ENCODE measurements at places on chromosomes 3 and 15.
A peak's percentile ranks its signal among the peaks of the same experiment; 100 is the strongest.

GRCh38 chr3:908839-909238 lies 184.0 kb upstream of the CNTN6 start:
- DNase-seq: no peak

DNA sequence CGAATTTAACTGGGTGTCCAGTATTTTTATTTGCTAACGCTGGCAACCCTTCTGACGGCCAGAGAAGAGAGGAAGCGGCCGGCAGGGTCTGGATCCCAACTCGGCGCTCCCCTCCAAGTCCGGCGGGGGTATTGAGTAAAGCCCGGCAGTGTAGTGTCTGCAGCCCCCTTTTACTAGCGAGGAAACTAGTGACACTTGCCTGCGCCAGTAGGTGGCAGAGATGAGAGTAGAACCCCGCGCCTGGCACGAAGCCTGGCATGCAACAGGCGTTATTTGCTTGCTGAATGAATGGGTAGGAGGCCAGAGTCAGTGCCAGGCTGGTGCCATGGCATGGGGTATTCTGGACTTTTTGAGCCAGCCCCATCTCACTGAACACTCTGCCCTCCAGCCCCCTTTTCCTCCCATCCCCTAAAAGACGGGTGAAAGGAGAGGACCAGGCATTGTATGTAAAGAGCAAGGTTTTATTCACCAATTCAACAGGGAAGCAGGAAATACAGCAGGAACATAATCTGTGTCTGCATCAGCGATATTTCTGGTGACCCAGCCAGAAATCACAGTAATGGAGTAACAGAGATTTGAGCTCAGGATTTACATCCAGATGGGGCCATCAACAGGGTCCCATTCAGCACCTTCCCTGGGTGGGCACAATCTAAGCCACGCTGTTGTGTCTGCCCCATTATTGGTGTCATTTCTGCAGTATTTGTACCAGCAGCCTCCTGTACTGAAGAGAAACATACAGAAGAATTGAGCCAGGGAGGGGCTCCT lies 788 bp upstream of the WDR73 start:
- peak; percentile 54 for DNase-seq

GRCh38 chr3:53795176-53795575 lies 51.0 kb downstream of the CHDH start:
- DNase-seq: no peak

- DNase-seq: no peak
These were observed 29.3 kb downstream of the PPP2R3A start for GRCh38 chr3:135994708-135995337.

DNA sequence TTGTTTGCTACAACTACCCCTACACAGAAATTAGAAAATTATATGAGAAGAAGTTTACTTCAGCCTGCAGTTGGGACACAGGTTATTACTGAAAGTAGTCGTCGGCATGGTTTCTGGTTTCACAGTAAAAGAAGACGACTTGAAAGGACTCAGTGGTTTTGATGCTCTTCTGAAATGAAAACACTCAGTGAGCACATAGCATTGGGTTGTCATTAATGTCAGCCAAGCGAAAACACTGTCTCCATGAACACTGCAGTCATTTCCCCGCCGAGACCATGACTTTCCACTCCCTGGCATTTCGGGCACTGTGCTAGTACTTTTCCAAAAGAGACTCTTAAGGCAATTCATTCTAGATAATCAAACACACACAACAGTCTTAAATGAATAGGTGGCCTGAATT lies 69.2 kb upstream of the ICE2 start:
- DNase-seq: no peak

DNA sequence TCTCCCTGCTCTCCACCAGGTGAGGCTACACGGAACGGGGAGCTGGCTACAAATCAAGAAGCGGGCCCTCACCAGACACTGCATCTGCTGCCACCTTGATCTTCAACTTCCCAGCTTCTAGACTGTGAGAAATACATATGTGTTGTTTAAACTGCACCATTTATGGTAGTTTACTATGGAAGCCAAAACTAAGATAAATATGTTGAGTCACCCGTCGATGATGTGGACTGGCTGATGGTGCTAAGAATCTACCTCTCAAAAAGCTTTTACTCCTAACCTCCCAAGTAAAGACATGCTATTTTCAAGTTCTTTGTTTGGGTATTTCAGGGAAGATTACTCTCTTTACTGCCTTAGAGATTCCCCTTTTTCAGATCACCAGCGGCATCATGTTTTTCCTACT lies 110.9 kb downstream of the VGLL3 start:
- no peak for DNase-seq

DNA sequence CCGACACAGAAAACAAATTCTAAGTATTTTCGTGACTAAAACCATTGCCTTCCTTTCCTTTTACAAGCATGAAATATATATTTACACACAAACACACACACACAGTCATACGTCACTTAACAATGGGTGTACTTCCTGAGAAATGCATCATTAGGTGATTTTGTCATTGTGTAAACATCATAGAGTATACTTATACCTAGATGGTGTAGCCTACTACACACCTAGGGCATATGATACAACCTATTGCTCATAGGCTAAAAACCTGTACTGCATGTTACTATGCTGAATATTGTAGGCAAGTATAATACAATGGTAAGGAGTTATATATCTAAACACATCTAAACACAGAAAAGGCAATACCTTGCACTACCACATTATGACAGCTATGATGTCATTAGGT lies 28.6 kb downstream of the COL6A5 start:
- DNase-seq: no peak

- DNase-seq: no peak
These were observed 89.6 kb upstream of the ARPP21 start for GRCh38 chr3:35549690-35550089.

DNA sequence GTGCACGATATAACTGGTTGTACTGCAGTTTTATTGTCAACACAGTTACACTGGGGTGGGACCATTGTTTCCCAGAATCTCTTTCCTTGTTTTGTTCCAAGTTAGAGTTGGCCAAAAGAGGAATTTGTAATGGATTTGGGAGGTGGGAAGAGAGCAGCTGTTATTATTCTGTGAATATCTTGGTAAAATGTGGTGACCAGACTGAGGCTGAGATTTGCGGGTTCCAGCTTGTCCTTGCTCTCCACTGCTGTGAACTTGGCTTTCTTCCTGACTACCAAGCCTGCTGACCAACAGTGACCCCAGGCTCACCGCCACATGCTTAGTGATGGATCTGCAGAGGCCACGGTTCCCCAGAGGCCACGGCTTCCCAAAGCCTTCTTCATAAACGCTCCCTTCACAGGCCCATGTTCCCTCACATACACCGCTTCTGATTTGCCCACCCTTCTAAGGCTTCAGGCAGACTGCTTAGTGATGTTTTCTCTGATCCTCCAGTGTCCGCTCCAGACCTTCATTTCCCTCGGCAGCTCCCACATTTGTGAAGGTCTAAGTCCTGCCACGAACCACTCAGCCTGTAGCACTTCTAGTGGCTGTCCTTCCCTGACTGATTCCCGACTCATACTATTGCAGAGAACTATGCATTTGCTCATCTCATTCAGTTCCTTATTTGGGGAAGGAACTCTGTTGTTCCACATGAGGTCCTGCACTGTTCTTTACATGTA lies 525.5 kb upstream of the RGMA start:
- no peak for DNase-seq

GRCh38 chr3:48548729-48549705 lies 7.6 kb downstream of the PFKFB4 start:
- peak; percentile 42 for DNase-seq

DNA sequence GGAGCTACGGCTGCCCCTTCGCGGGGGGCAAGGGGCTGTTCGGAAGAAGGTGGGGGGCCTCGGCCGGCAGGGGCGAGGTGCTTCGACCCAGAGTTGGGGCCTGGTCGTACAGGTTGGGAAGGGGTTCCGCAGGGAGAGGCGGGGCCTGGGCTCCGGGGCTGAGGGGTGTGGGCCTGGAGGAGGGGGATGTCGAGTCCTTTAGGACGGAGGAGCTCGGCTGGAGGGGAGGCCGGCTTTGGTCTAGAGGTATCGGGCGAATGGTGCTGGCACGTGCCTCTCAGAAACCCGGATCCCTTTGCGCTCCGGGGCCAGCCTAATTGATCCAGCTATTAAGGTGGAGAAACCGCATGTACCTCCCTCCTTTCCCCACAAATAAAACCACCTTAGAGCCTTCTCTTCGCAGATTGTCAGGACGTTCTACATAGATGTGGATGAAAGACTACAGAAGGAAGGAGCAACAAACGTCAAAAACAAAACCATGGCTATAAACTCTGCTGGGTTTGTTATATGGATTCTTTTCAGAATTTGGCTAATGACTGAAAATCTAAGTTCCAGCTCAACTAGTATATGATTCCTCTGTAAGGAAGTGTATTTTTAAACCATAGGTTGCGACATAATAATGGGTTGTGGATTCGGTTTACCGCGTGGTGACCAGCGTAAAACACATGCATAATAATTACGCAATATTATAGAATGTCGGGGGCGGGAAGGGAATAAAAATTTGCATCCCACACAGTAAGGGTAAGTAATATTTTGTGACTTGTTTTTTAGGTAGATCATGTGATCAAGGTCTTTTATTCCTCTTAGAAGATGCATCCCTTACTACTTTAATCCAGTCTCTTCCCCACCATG lies 644 bp upstream of the NGLY1 start:
- no peak for DNase-seq

GRCh38 chr3:30473374-30474051 lies 132.9 kb upstream of the TGFBR2 start:
- DNase-seq: no peak

DNA sequence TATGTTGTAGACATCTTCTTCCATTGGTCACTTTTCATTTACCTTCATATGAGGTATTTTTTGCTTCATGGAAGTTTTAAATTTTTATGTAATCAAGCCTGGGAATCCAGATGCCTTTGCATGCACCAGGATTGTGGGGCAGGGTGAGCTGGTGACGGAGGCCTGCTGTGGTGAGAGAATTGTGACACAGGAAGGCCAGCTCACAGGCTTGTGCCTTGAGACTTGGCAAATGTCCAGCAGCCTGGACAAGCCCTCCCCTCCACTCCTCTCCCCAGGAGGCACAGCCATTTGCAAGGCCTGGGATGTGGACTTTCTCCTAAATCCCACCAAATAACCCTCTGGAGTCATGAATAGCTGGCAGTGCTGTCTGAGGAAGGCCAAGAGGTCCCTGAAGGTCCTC lies 67.4 kb downstream of the RHCG start:
- DNase-seq: no peak

DNA sequence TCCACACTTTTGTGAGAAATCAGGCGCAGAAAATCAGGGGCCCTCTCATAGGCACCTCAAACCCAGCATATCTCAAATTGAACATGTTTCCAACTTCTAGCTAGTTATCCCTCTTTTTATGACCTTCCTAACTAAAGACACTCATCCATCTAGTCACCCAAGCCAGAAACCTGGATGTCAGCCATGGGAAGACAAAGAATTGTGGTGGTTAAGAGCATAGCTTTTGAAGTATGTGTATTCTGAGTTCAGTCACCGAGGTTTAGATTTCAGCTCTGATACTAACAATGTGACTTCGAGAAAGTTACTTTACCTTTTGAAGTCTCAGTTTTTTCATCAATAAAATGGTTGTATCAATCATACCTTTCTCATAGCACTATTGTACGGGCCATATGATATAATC lies 495.5 kb downstream of the NLGN1 start:
- DNase-seq: no peak

- DNase-seq: no peak
These were observed 27.5 kb upstream of the LCTL start for GRCh38 chr15:66593219-66593780.

GRCh38 chr3:172303181-172303580 lies 145.1 kb downstream of the GHSR start:
- DNase-seq: no peak

GRCh38 chr3:168248383-168249204 lies 152.9 kb upstream of the GOLIM4 start:
- DNase-seq: no peak

DNA sequence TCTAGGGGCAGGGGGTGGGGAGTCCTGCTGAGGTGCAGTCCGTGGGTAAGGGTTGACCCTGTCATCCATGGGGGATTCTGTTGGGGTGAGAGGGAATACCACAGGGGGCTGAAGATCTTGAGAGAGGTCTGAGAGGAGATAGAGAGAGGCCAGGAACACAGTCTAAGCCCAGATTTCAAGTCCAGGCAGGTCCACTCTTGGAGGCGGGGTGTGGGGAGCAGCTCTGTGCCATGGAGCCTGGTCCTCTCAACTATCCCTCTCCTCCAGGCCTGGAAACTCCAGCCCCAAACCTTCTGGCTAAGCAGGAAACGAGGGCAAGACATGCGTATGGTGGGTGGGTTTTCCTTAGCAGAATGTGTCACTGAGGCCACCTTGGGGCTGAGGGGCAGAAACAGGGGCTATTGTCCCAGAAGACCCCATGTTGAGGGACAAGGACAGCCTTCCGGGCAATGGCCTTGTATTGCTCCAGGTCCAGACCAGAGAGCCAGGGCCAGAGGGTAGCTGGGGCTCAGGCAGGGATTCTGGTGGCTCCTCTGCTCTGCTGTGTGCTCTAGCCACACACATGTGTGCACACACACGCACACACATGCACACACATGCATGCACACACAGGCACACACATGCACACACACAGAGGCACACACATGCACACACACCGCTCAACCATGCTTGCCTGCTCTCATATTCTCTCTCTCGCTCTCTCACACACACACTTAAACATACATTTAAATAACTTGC lies 48.6 kb upstream of the MAGEF1 start:
- DNase-seq: no peak

- DNase-seq: no peak
These were observed 100.0 kb upstream of the DLG1 start for GRCh38 chr3:197398286-197398878.

DNA sequence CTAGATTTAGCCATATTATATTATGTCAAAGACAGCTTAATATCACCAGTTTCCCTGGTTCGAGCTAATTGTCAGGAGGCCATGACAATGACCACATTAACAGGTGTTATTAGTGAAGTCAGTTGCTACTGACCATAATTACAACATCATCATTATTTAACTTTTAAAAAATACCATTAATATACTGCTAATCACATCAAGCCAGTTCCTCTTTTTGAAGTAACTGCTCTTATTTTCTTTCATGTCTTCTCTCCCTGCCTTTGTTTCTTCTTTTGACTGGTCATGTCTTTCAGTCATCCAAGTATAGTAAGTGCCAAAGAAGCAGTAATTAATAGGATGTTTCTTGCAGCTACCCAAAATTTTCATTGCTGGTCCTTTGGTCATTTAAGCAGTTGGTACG lies 61.6 kb downstream of the CMSS1 start:
- DNase-seq: no peak
